ENCODE measurements at places on chromosomes 4 and X.

DNA sequence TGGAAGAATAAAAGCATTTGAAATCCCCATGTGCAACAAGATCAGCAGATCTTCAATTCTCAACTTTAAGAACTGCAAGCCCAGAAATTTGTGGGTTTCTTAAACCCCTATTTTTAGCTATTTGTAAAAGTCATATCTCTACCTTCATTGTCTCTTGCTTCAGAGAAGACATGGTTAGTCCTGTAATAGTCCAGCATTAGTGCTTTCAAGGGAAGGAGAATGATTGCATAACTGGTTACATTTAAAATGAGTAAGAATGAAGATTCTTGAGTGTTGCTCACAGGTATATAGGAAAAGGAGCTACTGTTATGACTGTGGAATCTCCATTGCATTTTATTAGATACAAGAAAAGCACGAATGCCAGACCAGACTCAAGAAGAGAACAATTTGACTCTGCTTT lies 84.0 kb downstream of the CCSER1 start:
- DNase-seq: no peak

DNA sequence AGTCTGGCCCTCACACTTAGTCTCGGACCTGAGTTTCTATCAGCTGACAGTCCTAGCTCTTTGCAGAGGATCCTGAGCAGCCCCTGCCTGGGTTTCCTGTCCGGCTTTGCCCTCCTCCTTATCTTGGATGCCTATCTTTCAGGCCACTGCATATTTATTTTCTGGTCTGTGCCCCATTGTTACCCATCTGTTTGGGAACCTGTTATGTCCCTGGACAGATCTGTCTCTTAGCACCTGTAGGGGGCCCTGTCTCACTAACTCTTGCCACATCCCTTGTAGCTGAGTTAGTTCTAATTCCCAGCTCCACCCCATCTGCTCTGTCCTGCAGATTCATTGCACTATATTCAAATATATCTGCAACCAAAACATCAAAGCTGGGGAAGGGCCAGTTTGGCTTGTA lies 514.9 kb upstream of the LCORL start:
- no peak for DNase-seq

DNA sequence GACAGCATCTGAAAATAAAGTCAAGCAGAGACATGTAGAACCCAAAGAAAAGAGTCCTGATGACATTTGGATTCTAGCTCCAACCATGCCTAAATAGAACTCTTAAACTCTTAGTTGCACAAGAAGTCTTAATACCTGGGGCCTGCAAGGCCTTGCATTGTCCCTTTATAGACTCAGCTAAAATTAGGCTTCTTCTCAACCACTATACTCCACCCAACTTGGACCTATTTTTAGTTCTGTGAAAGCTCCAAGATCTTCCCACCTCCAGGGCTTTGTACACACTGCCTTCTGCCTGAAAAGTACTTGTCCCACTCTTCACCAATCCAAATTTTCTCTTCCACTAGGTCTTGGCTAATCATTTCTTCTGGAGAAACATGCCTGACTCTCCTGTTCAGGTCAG lies 36.5 kb downstream of the PLK4 start:
- DNase-seq: no peak

DNA sequence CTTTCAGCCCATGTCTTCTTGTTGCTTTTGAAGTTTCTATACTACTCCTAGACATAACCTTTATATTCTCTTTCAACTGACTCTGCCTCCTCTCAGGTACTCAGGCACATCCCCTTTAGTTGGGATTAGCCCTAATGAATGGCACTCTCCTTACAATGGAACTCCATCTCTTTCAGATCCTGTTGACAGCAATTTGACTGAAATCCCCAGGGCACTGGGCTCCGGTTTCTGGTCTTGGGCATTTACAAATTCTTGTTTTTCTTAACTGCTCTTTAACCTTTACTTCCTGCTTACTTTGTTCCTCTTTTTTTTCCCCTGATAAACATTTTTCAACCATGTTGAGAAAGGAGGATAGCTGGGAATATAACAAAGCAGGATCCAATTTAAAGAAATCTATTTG lies 68.9 kb downstream of the ENOX2 start:
- DNase-seq: no peak

GRCh38 chr4:7058792-7059191 lies 9.1 kb downstream of the GRPEL1 start:
- no peak for DNase-seq

GRCh38 chr4:113636877-113637276 lies 124.7 kb downstream of the CAMK2D start:
- no peak for DNase-seq

Measured in esophagus squamous epithelium (tissue), 5 donors.